GM10248 (cell line): ENCODE measurements at places on chromosomes 2 and 18.

DNA sequence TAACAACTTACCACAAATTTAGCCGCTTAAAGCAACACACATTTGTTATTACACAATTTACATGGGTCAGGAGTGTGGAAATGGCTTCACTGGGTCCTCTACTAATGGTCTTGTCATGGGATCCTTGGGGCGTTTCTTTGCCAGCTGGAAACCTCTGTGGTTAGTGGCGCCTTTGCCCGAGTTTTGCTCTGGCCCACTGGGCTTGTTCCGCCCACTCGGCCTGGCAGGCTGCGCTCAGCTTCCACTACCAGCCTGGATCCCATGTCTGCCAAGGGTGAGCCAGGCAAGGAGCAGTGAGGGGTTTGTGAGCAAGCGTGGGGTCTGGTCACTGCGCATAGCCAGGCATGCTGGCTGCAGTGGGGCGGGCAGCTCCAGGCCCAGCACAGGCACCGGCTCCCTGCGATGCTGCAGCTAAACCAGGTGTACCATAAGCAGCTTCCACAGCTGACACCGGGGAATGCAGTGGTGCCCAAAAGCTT lies 16.2 kb upstream of the MBD2 start:
- no peak for DNase-seq

DNA sequence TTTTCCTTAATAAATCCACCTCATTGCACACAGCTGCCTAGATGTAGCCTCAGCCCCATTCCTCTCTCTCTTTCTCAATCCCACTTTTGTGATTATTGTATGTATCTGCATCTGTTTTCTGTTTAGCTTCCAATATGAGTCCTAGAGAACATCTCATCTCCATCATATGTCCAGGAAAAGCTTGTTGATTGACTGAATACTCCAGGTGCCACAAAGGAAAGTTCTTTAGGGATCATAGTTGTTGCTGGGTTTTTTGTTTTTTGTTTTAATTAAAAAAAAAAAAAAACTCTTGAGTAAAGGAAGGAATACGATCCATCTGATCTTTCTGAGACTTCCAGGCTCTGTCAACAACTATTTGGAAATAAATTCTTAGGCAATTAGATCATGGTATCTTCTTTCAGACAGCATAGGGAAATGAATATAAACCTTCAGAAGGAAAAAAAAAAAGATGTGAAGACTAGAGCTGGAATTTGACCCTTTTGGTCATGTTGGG lies 42.5 kb downstream of the KIAA2012 start:
- DNase-seq = no peak

DNA sequence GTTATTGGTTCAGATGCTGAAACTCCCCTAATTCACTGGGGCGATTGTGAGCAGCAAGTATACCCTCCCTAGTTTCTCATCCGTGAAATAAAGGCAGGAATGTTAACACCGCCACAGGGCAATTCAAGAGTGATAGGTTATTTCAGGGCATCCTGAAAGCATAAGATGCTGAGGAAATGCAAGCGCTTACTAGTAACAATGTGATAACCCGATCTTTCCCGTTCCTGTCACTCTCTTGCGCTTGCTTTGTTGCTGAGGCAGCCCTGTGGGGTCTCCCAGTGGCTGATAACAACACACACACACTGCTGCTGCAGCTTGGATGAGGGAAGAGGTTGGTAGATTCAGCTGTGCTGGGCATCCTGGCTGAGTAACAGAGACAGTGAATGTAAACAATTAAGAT lies 259.3 kb downstream of the AGPS start:
- DNase-seq = no peak

- DNase-seq = peak; percentile 9
Observed at GRCh38 chr2:138829326-138829919, 49.2 kb upstream of the NXPH2 start.

- no peak for DNase-seq
Observed at GRCh38 chr2:23757686-23758433, 169.1 kb downstream of the ATAD2B start.

DNA sequence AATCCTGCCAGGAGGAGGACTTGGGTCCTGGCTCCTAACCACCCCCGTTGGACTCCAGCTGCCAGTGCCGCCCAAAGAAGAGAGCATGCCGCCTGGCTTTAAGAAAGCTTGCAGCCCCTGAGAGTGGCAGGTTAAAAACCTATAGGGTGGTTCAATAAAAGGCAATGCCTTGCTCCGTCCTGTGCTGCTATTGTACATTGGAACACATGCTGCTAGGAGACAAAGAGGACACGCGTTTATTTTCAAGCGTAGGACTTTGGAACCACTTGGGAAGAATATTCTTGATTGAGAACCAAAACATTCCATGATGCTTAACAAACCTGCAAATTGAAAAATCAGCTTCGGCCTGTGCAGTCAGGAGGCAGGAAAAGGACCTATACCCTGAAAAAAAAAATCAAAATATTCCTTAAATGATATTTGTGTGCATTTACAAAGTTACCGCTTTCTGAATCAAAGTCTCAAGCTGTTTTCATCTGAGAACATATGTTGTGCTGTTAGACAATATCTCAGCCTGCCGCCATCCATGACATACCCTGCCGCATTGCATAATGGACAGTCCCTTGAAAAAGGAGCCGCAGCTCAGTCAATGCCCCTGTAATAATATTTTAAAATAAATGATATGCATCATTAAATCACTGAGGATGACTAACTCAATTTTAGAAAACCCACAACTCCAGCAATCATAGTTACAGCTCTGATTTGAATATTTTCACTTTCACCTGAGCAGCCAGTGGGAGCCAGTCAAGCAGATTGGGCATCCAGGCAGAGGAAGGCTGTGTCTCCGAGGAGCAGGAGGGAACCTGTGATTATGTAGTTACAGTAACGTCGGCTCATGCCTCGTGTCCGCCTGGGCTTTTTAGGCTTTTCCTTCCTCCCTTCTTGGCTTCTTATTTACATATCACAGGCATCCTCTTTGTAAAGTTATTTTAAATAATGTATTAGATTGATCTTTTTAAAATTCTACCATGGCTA lies 805.6 kb upstream of the FANCL start:
- DNase-seq = no peak

DNA sequence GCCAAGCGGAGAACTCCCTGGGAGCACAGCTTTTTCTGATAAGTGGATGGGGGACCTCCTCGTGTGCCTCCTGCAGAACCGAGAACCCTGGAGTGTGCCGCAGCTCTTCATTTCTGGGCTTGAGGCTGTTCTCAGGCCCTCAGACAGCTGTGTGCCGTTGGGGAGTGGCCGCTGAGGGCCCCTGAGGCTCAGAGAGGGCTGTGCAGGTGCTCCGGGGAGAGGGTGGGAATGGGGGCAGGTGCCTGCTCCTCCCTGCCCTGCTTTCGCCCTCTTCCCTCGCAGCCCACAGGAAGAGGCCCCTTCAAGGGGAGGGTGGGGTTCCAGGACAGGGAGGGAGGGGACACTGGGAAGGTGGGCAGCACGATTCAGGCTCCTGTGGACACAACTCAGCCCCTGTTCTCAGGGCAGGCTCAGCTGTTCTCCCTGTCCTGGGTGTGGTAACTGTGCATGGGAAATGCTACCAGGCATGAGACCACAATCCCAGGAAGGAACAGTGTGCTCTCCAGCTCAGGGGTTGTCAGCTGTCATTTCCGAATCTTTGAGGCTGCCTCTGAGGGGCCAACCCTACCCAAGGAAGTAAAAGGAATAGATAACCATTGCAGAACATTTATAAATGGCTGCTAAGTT lies 11.3 kb downstream of the LCT start:
- no peak for DNase-seq

- no peak for DNase-seq
Observed at GRCh38 chr2:57886161-57886786, 160.3 kb upstream of the VRK2 start.

GRCh38 chr2:170848587-170848986 lies 31.9 kb downstream of the GAD1 start:
- no peak for DNase-seq

DNA sequence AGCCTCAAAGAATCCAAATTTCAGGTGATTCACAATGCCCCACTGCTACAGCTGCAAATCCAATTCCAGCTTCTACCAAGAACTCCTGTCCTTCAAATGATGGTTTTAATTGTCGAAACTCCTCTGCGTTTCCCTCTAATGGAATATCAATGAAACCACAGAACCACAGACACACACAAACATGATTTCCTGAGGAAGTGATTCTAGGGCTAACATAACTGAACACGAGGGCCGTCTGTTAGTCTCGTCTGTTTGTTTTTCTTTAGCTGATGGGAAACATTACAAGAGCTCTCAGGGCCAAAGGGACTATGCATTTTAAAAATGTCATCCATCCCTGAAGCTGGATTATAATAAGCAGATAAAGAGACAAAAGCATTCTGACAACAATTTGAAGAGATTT lies 59.4 kb downstream of the RNF152 start:
- DNase-seq = no peak

- DNase-seq = no peak
Observed at GRCh38 chr2:42921147-42921520, 128.8 kb upstream of the HAAO start.

GRCh38 chr2:25400169-25400568 lies 58.4 kb upstream of the DNMT3A start:
- no peak for DNase-seq

GRCh38 chr2:223020971-223021675 lies 30.9 kb upstream of the KCNE4 start:
- DNase-seq = no peak

DNA sequence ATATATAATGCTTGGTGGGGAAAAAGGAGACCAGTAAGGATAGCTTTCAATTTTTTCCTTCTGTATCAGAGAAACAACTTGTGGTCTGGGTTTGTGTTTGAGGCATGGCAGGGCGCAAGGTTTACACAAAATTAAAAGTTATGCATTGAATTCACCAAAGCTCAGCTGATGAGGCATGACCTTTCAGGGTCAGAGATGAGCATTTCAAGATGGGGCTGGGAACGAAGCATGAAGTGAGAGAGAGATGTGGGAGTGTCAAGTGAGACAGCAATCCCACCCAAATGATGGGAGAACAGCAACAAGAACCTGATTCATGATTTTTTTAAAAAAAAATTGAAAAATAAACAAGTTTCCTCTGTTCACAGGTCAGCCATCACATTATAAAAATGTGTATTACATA lies 4.9 kb downstream of the GPR55 start:
- no peak for DNase-seq

GRCh38 chr2:192194866-192195547 lies at the start of gene TMEFF2:
Gene TMEFF2 (minus strand): TSS chr2:192194933. CDS start chr2:192194524, 409 bp downstream.
- DNase-seq = peak; percentile 41
